Stimulated activated CD4-positive, alpha-beta T cell treated with anti-CD3 and anti-CD28 coated beads, Interleukin-4, amount 100 ng/mL, for 48 hours (primary cell): ENCODE measurements at places on chromosomes 7 and 10.

GRCh38 chr10:47363781-47364180 lies 15.6 kb downstream of the RBP3 start:
- DNase-seq = no peak

- DNase-seq = no peak
Measured at GRCh38 chr10:129465796-129466702, 992 bp upstream of the MGMT start.

DNA sequence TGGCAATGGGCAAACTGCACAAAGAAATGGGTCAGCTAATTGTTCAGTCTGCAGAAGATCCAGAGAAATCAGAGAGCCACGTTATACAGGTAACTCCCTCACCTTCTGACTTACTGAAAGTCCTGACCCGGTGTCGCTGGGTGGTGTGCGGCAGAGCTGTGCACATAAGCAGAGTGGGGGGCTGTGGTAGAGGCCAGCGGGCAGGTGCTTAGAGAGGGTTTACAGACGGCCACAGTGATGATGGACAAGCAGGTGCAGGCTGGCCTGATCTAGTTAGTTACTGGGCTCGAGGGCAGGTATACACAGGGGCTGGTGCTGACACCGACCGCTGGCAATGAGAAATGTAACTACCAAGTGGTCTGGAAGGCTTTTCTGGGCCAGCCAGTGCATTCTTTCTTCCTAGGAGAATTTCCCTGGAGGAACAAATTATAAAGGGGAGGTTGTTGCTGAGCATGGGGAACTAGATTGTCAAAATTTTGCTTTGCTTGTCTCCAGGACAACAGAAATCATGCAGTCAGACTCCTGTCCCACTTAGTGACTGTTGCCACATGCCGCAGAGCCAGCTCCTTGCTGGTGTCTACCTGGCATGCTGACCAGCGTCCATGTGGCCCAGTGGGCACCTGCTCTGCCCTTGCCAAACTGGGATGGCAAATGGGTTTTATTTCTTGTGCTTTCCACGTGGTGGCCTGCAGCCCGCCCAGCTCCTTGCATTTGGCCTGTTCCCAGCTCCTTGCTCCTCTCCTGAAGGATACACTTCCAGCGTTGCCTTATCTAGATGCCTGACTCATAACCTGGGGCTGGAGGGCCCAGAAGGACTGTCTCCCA lies 28.8 kb downstream of the DENND10 start:
- no peak for DNase-seq

DNA sequence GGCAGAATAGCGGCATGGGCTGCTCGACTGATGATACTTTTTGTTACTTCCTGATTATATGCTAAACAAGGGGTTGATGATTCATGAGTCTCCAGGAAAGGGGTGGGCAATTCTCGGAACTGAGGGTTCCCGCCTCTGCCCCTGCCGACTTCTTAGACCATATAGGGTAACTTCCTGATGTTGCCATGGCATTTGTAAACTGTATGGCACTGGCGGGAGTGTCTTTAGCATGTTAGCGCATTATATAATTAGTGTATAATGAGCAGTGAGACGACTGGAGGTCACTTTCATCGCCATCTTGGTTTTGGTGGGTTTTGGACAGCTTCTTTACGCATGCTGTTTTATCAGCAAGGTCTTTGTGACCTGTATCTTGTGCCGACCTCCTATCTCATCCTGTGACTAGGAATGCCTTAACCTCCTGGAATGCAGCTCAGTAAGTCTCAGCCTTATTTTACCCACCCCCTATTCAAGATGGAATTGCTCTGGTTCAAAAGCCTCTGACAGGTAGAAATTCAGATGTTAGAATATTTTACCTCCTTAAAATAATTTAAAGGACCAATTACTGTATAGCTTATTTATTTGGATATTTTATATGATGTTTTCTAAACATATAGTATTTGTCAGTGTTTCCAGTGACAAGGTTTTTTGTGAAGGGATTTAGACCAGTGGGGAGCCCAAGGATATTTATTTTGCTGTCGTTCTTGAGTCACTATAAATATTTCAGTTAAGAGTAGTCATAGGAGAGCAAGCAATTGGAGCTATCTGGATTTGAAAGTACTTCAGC lies 90.1 kb upstream of the PIK3CG start:
- DNase-seq = peak; percentile 24

DNA sequence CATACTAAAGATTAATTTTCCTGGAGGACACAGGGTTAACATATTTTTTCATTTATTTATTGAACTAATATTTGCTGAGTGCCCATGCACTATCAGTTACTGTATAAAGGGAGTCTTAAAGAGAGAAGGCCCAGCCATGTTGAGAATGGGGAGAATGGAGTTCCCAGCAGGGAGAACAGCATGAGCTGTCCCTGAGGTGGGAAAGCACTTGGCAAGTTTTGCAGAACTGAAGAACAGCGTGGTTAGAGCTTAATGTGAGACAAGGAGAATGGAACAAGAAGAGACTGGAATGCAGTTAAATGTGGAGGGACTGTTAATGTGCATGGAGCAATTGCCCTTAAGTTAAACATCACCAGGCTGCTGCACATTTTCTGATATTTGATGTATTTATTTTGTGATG lies 435.4 kb downstream of the SUGCT start:
- no peak for DNase-seq

DNA sequence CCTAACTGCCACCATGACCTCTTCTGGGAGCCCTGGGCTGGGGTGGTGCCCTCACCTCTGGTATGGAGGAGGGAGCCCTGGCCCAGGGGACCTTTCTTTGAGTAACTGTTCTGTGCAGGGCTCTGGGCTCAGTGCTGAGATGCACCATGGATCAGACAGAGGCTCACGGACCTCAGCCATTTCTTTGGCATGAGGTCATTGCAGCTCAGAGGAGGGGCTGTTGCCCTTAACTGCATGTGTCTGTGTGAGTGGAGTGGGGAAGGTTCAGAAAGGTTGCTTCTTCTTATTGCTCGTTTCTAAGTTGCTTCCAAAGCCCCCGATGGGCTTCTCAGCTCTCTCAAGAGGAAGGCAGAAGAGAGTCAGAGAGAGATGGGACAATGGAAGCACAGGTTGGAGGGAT lies 233.9 kb downstream of the RPS24 start:
- DNase-seq = no peak

- no peak for DNase-seq
Measured at GRCh38 chr10:102545265-102545871, 41.6 kb downstream of the SUFU start.

DNA sequence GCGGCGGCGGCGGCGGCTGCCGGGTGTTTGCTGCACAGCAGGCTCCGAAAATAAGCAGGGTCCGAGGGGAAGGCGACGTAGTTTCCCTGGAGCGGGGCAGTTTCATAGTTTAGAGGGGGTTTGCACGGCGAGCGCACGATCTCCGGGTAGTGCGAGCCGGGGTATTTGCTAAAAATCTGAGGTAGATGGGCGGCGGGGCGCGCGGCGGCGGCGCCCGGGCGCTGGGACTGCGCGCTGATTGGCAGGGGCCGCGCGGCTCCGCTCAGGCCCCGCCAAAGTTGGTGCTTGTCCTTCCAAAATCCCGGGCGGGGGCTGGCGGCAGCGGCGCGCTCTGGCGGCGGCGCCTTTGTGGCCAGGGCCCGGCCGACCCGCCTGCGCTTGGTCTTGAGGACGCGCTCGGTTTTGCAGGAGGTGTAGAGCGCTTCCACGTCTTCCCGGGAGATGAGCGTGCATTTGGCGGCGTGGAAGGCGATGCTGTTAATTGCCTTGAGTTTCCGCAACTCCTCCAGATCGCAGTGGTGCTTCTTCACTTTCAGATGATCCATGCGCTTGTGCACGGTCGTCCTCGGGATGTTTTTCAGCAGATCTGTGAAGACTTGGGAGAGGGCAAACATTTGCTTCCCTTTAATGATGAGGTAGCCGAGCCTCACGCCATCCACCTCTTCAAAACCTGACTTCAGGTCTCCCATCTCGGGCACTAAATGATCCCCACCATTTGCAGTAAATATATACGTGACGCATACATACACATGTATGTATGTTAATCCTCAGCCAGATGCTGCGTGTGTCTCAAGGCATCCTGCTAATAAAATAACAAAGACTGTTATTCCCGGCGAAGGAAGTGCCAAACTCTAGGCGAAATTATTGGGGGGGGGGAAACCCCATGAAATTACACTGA lies 8.1 kb downstream of the SKIDA1 start:
- DNase-seq = no peak

DNA sequence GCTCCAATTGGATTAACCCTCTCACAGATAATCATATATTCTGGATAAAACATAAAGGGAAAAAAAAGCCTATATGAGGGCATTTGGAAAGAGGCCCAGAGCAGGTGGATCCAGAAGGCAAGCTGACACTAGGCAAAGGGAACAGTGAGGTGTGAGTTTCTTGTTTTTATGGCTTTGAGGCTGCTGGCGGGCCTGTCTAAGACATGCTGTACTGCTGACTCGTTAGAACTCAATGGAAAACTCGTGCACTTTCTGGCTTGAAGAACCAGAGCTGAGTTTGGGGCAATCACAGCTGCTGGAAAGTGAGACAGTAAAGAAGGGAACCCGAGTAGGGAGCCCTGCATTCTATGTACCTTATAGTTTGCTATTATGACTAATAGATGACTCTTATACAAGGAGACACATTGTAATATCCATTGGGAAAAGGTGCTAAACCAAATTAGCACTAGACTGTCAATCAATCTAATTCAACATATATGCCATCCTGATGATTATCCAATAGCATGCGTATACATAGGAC lies 637.1 kb downstream of the GATA3 start:
- no peak for DNase-seq

DNA sequence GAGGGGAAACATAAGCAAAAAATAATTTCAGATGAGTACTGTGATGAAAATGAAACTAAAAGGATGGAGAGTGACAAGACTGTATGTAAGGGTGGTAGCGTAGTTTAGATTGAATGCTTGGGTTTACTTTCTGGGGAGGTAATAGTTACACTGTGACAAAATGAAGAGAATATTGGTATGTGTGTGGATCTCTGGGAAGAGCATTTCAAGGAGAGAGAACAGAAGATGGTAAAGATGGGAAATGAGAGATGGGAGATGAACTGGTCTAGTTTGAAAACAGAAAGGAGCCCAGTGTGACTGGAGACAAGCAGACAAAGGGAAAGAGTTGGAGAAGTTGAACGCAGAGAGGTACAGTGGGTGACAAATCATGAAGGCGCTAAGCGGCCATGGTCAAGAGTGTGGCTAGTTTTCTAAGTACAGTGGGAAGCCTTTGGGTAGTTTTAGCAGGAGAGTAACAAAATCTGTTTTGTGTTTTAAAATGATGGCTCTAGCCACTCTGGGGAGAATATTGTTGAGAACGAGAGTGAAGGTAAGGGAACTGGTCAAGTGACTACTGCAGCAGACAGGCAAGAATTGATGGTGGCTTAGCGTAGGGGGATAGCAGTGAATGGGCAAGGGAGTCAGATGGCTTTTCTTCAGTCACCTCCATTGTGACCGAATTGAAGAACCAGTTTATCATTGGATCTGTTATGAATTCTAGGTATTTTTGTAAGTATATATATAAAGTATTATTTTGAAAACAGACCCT lies 22.6 kb downstream of the PALS2 start:
- no peak for DNase-seq

DNA sequence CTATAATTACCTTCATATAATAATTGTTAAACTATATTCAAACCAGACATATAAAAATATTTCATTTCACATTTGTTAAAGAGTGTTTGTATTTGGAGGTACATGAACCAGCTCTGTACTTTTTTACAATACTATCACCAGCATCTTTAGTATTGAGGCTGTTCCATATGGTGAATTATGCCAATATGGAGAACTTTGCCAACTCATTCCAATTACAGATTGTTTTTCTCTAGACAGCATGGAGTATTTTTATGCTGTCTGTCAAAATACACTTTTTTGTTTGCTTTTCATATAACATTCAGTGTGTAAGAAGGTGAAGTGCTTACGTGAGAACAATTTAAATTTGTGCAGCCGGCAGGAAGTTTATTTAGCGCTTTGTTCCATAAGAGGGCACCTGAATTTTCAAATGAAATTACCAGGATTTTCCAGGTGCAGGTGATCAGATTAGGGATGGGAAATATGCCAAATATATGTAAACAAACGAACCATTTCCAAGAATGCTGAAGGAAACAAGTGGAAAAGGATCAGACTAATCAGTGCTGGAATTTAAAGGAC lies 54.9 kb downstream of the SEMA3E start:
- no peak for DNase-seq

- DNase-seq = no peak
Measured at GRCh38 chr7:81846398-81846797, 76.6 kb upstream of the HGF start.

GRCh38 chr10:95475827-95476468 lies 85.2 kb downstream of the SORBS1 start:
- no peak for DNase-seq

GRCh38 chr7:152011860-152012259 lies 13.6 kb upstream of the GALNT11 start:
- DNase-seq = no peak

GRCh38 chr10:109517748-109518147 lies 405.6 kb downstream of the XPNPEP1 start:
- DNase-seq = no peak

- DNase-seq = no peak
Measured at GRCh38 chr7:28106321-28106829, 74.2 kb downstream of the JAZF1 start.

DNA sequence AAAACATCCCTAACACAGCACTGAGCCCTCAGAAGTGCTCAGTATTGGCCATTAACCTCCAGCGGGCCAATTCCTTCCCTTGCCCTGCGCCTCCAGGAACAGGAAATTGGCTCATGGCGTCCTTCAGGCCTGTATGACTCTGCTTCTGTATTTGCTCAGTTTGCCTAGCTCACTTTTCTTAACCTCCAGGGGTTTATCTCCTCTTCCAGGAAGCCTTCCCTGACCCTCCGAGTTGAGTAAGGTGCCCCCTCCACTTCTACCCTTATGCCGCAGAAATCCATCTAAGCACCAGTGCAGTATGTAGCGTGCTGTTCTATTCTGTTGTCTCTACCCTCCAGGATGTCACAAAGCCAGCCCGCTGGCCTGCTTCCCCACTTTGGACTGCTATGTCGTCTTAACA lies 1.1 kb upstream of the SFXN4 start:
- no peak for DNase-seq

GRCh38 chr10:49280001-49280408 lies 19.0 kb upstream of the C10orf71 start:
- no peak for DNase-seq
